Astrocyte (in vitro differentiated cells and primary cell): ENCODE measurements at places on chromosomes 2 and 18. TPM values are rescaled to one million over a fixed set of nuclear protein-coding genes. Genes with fewer than 3 reads are reported as not detected.

DNA sequence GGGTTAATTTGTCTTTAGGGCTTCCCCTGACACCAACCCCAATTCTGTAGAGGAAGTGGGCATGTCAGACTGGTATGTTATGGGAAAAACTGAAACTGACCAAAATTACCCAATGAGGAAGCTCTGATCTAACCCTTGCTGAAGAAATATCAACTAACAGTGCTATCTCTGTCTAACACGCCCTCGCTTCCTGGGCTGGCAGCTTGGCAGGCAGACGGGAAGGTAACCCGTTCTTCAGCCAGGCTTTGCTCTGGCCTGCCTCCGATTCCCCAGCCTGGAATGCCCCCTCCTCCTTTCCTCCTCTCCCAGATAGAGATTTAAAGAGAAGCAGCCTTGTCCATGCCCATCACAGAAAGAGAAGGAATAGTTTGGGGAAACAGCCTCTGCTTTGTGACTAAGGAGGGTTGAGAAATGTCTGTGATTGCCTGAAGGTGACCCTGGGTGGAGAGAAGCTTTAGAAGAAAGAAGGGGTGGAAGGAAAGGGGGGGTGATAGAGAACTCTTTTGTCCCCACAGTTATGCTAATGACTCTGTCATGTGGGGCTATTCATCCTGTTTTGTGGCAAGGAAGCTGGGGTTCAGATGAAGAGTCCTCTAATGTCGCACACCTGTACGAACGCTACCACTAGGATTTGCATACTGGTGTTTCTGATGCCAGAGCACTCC lies 15.4 kb downstream of the HK2 start:
- no peaks in the 10 kb centered on the region for H3K36me3 ChIP-seq
- no peak for DNase-seq
- no peak overlapping the region for H3K4me3 ChIP-seq
- H3K27me3 ChIP-seq: no peaks in the 10 kb centered on the region

DNA sequence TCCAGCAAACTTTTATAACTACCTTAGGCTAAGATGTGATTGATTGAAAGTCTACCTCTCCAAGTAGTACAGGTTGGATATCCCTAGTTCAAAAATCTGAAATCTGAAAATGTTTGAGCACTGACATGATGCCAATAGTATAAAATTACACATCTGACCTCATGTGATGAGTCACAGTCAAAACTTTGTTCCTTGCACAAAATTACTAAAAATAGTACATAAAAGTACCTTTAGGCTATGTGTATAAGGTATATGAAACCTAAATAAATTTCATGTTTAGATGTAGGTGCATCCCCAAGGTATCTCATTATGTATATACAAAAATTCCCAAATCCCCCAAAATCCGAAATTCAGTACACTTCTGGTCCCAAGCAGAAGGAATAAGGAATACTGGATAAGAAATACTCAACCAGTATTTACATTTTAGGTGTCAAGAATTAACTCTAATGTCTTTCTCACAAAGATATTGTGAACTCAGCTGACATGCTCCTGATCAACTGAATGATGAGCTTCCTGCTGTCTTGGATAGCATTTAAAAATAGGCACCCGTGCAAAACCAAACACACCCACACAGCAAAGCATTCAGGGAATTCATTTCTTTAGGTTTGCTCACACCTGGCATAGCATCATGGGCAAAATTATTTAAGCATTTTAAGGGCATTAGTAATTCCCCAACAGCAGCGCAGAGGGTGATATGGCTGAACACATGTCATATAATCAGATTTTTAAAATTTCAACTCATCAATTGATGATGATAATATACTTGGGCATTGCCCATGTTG lies 497.4 kb upstream of the MEIS1 start:
- H3K27ac ChIP-seq: no peak overlapping the region
- peak; percentile 6 for DNase-seq
- H3K27me3 ChIP-seq: no peaks in the 10 kb centered on the region
- no peaks in the 10 kb centered on the region for H3K36me3 ChIP-seq

Gene REG3A
- total RNA-seq: not detected in 2 replicates

Gene VWC2L
- not detected in 2 replicates for total RNA-seq
